ENCODE measurements at places on chromosomes 5 and 9.

DNA sequence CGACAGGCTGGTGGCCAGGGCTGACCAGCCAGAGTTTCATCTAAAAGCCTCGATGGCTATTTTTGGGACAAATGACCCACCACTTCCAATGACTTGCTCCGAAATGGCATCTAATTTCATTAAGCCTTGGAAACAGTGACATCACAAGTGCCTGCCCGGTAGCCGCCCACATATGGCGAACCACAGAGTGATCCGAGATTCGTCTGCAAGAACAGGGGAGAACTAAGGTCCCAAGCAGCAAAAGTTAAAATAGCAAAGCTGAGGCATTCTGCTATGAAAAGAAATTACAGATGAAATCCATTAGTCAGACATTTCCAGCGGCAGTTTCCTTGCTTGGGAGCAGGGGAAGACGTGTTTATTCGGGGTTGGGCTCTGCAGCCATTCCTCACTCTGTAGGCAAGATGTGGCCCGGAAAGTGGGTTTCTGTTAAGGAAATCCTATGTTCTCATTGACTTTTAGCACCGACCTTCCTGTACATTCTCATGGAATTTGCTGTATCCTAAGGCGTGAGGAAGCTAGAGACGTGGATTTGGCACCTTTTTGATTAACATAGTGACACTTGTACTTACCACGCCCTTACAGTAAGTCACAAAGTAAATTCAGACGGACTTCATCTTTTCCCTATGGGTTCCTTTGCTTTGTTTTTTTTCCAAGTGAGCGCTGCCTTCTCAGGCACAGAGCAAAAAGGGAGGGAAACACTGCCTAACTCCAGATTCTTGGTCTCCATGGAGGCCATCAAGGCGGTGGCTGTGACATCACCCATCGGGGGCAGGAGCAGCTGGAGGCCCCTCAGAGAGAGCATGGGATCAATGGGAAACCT is 45.1 kb downstream of the ERGIC1 start:
- no peak for DNase-seq

GRCh38 chr9:129150672-129151211 is 27.3 kb downstream of the IER5L start:
- no peak for DNase-seq

GRCh38 chr9:128733256-128733655 is 9.3 kb upstream of the ZDHHC12 start:
- DNase-seq, result peak; percentile 97

DNA sequence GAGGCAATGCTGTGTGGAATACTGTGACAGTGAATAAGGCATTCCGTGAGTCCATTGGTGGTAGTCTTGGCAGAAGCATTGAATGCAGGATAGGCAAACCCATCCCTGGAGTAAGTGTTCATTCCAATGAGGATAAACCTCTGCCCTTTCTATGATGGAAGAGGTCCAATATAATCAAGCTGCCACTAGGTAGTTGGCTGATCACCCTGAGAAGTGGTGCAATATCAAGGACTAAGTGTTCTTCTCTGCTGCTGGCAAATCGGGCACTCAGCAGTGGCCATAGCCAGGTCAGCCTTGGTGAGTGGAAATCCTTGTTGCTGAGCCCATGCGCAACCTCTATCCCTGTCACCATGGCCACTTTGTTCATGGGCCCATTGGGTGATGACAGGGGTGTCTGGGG is 70.1 kb downstream of the FBXO4 start:
- DNase-seq, result no peak
